ENCODE measurements at places on chromosomes 7 and 10.

DNA sequence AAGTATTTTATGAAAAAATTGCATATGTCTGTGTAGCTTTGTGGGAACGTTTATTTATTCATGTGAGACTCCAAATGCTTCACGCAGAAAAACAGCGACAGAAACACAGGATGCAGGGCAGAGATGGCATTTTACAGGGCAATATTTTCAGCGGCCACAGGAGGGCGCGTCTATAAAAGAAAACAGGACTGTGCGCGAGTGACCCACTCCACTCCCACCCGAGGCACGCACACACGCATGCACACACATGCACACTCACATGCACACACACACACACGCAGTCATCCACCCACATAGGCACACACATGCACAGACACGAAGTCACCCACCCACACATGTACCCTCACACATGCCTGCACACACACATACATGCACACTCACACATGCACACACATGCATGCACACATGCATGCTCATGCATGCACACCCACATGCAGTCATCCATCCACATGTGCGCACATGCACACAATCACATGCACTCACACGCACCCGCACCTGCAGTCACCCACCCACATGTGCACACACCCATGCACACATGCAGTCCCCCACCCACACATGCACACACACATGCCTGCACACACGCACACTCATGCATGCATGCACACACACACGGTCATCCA is 96.3 kb downstream of the DNAJB6 start:
- peak; percentile 69 for DNase-seq

- DNase-seq, result no peak
These were observed 30.3 kb downstream of the CCDC3 start for GRCh38 chr10:12971001-12971788.

- no peak for DNase-seq
These were observed 54.2 kb upstream of the CDCA7L start for GRCh38 chr7:21999896-22000295.

DNA sequence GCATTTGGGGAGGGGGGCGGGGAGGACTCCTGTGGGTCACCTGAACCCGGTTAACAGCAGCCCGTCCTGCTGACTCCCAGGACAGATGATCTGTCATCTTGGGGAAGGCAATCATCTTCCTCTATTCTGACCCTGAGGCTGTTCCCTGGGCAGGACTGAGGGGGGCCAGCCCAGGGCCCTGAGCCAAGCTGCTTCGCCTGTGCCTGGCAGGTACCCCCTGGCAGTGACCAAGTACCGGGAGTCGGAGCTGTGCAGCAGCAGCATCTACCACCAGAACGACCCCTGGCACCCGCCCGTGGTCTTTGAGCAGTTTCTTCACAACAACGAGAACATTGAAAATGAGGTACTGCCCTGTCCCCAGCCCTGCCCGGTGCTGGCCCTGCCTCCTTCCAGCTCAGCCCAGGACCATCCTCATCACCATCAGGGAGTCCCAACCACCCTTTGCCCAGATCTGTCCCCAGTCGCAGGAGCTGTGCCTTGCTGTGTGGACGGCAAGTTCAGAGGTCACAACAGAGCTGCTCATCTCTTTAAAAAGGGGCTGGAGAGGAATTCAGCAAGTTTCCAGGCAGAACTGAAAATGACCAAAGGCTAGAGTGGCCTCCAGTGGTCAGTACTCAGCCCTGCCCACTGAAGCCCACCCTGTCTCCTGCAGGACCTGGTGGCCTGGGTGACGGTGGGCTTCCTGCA is 8.1 kb downstream of the AOC1 start:
- DNase-seq, result no peak

DNA sequence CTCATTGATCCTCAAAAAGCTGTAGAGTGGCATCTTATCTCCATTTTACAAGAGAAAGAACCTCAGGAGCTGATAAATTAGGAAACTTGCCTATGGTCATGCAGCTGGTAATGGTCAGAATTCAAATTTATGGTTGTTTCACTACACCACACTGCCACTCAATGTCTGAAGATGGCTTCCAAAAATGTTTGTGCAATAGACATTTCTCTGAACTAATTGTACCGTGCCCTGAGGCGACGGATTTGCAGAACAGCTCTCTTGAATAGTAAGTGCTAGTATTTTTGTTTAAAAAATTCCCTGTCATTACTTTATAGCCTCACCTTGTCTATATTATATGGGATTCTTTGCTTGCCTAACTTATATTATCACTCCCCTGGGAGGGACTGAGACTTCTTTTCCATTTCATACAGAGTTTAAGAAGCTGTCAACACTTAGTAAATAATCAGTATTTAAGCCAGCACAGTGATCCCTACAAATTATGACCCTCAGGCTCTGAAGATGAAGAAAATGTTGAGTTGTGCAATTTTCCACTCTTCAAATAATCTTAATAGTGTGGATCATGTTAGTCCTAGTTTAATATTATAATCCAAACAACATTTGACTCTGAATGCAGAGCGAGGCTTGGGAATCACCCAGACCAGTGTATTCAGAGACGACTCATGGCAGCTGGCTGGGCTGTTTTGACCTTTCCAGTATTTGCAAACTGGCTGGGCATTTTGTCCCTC is 346.6 kb downstream of the PTEN start:
- DNase-seq, result no peak

- no peak for DNase-seq
These were observed 4.8 kb upstream of the MTPAP start for GRCh38 chr10:30353851-30354250.

DNA sequence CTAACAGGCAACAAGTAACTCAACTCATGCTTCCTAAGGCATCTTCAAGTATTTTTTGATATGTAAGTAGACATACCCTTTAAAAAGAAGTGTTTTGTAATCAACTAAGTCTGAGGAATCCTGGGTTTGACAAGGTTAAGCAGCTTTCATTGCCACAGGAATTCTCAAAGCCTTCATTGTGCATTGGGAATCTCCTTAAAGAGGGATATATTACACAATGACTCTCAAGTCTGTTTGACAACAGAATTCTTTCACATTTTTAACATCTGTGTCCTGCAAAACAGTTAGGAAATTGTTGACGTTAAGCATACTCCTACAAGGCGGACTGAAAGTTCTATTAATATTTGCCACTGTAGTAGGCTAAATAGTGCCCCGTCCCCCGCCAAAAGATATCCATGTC is 71.4 kb downstream of the SGMS1 start:
- no peak for DNase-seq

DNA sequence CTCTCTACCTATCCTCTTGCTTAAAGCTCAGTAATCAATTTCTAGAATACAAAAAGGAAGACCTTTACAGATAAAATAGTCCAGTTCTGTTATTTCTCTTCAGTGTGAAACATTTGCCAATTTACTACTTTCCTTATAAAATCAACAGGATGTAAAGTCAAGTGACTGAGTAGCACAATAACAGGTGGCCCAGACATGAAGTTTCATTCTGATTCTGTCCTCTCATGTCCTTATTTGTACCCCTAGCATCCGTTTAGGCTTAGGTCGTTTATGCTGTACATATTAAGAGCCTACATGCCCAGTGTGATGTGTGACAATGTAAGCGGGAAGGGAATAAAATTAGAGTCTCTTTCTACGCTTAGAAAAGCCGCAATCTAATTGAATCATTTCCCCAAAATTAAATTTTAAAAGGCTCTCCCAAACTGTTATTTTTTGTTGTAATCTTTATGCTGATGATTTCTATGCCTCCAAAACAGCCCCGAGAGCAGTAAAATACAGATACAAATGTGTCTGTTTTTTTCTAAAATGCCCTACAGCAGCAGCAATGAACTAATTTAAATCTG is 29.1 kb downstream of the EPC1 start:
- DNase-seq, result no peak

GRCh38 chr10:122190176-122190943 is 80.7 kb upstream of the BTBD16 start:
- no peak for DNase-seq

DNA sequence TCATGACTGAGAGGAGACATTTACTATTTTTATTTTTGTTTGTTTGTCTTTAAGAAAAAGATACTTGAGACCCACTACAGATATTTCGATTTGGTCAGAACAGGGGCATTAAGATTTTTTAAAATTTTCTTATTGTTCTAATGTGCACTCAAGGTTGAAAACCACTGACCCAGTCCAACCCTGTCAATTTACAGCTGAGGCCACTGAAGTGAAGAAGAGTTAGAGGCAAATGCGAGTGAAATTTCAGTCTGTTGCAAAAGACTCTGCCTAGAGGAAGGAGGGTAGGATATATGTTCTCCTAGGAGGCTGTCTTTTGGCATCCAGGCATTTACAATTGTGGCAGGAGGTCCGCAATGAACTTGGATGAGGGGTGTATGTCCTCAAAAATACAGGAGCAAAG is 396.3 kb downstream of the RPS24 start:
- DNase-seq, result no peak

DNA sequence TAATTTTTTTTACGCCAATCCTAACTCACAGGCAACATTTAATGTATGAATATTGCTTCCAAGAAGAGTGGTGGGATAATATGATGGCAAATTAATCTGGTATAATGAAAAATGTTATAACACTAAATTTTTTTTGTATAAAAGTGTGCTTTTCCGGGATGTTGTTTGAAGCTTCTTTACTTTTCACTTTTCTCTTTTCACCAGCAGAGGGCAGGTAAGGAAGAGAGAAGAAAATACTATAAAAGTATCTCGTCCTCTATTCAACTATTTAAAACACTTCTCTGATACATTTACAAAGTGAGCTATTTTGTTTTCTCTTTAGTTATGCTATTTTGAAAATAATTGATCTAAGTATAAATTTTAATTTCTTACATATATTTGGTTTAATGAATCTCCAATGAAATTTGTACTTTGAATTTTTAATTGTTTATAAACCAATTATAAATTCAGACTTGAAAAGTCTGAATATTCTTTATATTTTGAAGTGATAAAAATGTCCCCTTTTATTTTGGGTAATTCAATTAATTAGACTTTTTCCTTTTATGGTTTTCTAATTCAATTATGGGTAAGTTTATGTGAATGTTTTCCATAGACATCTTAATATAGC is 20.7 kb upstream of the CFTR start:
- no peak for DNase-seq

DNA sequence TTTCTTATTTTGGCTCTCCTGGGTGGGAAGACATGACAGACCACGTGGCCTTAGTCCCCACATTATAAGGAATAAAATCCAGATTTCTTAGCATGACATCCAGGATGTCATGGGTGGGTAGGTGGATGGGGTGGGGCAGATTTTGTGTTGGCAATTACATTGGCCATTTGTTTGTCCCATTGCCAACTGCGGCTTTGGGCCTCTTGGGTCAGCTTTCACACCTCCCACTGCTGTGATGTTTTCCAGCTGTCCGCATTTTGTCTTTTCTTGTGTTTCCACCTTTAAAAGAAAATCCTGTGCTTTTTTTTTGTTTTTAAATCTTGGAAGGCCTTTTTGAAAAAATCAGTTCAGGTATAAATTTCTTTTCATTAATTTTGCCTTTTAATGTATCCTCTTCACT is 237.0 kb downstream of the SDK1 start:
- no peak for DNase-seq

- DNase-seq, result no peak
These were observed 327.5 kb upstream of the PHF14 start for GRCh38 chr7:10646194-10646593.

- DNase-seq, result no peak
These were observed 533.0 kb upstream of the GALNT17 start for GRCh38 chr7:70598976-70599375.

- no peak for DNase-seq
These were observed 134.9 kb downstream of the AOAH start for GRCh38 chr7:36589391-36589790.

GRCh38 chr7:376306-377079 is 86.5 kb downstream of the FOXL3 start:
- DNase-seq, result no peak

DNA sequence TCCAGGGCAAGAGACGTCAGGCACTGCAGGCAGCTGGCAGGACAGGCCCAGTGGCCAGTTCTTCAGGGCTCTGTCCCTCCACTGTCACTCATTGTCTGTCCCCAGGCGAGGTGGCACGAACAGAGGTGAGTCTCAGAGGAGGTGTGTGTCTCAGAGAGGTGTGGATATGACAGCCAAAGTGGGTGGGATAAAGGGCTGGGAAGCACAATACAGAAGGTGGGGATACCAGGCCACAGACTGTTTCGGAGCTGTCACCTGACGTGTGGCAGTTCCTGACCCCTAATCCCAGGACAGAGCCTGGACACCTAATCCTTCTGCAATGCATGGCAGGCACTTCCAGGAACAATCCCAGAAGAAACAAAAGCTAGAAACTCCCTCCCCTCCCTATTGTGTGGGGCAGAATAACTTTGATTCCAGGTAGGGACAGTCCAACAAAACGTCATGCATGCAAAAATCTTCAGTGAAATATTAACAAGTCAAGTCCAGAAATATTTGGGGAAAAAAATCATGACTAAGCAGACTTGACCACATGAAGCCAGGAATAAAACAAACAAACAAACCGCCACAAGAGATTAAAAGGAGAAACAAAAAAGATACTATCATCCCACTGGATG is 11.6 kb downstream of the KLRG2 start:
- DNase-seq, result no peak
